ENCODE measurements at places on chromosomes 13 and 19.

GRCh38 chr19:18586306-18586705, 2.3 kb upstream of the REX1BD start:
- no peak for DNase-seq

DNA sequence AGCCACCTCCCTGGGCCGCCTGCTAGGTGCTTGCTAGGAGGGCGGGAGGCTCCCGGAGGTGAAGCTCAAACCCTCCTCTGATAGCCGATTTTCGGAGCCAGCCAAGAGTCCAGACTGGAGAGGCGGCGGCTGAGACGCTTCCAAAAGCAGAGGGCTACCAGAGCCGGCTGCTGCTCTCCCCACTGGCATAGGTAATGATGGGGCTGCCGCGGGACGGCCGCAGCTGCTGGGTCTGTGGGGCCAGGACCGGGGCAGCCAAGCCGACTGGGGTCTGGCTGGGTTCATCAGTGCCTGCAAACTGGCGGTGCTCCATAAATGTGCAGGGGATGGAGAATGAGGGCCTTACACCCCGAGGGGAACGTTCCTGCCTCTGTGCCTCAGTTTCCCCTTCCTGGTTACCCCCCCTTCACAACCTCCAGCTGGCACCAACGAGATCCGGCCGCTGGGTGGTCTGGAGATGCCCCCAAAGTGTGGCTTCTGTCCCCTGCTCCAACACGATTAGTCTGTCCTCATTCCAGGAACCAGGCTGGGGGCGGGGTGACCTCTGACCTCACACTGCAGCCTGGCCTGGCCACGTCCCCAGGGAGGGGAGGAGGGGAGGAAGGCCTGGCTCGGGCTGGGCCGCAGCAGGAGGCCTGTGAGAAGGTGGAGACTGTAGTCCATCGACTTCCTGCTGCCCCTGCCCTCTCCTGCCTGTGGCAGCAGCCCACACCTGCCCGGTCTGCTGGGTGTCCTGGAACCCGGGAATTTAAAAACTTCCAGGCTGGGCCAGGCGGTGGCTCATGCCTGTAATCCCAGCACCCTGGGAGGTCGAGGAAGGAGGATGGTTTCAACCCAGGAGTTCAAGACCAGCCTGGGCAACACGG, 3.8 kb upstream of the WDR18 start:
- DNase-seq = no peak

GRCh38 chr19:38786572-38787265, 2.3 kb upstream of the LGALS7B start:
- no peak for DNase-seq

GRCh38 chr13:54133746-54134145, 1105.1 kb downstream of the OLFM4 start:
- no peak for DNase-seq

DNA sequence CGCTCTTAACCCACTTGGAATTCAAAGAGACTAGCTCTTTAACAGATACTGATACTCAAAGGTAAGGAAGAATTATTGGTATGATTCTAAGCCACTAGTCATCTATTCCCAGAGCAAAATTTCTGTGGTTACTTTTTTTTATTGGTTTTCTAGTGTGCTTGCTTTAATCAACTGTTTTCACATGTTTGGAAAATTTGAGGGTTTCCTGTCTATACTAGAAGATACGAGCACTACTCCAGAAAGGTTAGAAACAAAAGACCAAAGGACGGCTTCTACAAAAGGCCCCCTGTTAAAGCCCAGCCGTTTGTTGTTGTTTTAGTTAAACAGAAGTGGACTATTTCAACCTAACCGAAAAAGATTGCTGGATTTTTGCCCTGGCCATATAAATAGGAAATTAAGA, 18.5 kb upstream of the LPAR6 start:
- no peak for DNase-seq

Data from iPS DF 6.9 (cell line).